RPMI7951 (cell line): ENCODE measurements at places on chromosomes 1 and 21.
A peak's percentile ranks its signal among the peaks of the same experiment; 100 is the strongest.

GRCh38 chr1:74673351-74674111 lies at the start of gene ERICH3:
Gene ERICH3, minus strand, starts transcription at chr1:74673792. Its CDS starts 273 bp downstream, at chr1:74673519.
- DNase-seq, result peak; percentile 52

DNA sequence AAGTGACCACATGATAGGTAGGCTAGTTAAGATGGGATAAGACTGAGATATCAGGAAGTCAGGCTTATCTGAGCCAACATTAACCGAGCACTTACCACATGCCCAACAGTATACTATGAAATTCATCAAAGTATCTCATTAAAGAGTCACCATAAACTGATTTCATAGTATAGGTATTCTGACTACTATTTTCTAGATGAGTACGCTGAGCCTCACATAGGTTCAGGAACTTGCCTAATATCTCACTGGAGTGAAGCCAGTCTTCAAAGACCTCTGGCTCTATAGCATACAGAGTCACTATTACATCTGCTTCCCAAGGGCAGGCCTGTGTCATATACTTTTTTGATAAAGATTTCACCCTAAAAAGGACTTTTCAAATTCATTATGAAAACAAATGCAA lies 115.6 kb upstream of the NGF start:
- DNase-seq, result no peak

- DNase-seq, result no peak
Observed at GRCh38 chr1:18536915-18537314, 56.2 kb downstream of the KLHDC7A start.

GRCh38 chr1:26044971-26045721 lies 772 bp downstream of the SLC30A2 start:
- DNase-seq, result no peak

DNA sequence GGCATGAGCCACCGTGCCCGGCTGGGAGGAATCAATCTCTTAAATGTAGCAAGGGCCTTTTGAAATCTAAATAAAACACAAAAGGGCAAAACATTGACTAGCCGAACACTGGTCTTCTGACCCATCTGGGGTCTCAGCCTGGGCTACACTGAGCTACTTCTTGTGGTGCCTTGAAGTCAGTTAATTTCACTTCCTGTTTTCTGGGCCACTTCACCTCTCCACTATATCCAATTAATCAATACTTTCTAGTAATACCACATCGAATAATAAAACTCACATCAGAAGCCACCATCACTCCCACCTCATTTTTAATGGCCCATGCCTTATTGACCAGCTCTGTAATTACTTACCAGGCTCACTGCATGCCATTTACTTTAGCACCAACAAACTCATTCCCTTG lies 138.0 kb upstream of the SAMSN1 start:
- DNase-seq, result no peak

DNA sequence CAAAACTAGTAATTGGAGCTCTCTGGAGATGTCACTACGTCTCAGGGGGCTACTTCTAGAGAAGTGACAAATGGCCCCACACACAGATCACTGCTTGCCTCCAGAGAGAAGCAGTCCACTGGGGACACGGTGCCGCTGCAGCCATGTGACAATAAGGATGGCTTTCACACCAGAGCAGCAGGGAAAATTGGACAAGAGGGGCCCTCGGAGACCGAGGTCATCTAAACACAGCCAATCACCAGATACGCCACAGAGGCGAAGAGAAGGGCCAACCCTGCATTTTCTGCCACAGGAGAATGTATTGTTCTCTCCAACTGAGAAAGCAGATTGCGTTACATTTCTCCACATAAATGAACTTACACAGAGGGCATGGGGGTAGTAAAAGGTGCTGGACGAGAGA lies 51.2 kb upstream of the TIAM1 start:
- DNase-seq, result no peak

- DNase-seq, result no peak
Observed at GRCh38 chr21:36166705-36167104, 10.1 kb downstream of the DOP1B start.

DNA sequence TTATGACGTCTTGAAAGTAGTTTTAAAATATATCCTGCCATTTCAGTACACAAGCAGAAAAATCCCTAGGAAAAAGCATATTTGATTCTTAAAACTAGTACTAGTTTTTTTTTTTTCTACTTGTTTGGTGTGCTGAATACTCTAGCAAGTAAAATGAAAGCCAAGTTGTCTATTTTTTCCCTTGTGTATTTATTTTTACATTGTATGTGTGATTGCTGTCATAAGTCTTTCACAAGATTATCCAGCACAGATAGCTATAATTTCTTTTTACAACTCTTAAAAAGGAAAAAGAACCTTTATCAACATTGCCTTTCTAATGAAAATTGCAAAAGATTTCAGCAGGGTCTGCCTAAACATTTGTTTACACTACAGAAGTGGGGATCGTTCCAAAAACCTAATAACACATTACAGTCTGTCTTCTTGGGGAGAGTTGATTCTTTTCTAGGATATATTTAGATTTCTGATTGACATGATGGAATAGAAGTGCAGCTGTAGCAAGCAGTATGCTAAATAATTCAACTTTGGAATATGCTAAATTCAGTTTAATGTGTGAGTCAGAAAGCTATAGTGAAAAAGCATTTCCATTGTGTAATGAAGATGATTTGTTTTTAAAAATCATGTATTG lies 2.5 kb downstream of the DR1 start:
- DNase-seq, result no peak

GRCh38 chr1:214241060-214241459 lies 39.9 kb upstream of the SMYD2 start:
- no peak for DNase-seq

- no peak for DNase-seq
Observed at GRCh38 chr1:167145965-167146364, 52.1 kb downstream of the STYXL2 start.

GRCh38 chr1:162373541-162374260 lies 3.0 kb downstream of the SPATA46 start:
- DNase-seq, result peak; percentile 89

DNA sequence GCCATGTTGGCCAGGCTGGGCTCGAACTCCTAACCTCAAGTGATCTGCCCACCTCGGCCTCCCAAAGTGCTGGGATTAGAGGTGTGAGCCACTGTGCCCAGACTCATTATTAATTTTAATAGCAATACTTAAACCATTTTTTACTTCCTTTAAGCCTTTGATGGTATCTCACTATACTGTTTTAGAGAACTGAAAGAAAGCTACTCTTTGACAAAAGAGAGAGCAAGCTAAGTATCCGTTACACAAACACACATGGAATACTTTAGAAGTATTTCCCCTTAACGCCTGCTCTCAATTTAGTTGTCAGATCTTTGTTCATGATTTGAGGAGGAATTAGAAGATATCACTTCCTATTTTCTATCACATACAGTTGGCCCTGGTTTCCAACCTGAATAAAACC lies 189.4 kb downstream of the COP1 start:
- DNase-seq, result no peak

DNA sequence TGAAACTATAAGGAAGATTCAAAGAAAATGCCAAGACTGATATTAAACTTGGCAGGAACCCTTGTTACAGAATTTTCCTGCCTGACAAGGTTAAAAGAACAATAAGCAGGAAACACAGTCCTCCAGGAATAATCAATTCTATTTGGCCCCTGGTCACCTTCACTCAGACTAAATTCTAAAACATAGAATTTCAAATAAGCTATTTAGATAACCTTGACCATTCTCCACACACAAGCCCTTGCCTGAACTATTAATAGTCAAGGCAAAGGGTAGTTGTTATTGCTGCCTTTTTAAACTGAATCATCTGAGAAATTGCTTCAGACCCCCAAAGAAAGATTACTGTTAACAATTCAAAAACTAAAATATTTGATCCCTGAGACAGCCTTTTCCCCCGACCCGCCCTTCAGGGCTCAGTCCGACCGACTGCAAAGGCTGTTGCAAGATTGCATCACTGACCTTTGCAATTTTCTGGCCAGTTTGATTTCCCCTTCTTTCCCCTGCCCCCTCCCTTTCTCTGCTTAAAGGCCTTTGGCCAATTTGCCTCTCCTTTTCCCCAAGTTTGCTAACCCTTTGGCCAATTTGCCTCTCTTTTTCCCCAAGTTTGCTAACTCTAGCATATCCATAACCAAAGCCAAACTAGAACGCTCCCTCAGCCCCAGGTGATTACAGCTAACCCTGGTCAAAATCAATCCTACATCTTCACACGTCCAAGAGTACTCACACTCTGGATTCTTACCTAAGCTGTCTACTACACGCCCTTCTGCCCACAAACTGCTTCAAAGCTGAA lies 1.4 kb upstream of the G0S2 start:
- no peak for DNase-seq

DNA sequence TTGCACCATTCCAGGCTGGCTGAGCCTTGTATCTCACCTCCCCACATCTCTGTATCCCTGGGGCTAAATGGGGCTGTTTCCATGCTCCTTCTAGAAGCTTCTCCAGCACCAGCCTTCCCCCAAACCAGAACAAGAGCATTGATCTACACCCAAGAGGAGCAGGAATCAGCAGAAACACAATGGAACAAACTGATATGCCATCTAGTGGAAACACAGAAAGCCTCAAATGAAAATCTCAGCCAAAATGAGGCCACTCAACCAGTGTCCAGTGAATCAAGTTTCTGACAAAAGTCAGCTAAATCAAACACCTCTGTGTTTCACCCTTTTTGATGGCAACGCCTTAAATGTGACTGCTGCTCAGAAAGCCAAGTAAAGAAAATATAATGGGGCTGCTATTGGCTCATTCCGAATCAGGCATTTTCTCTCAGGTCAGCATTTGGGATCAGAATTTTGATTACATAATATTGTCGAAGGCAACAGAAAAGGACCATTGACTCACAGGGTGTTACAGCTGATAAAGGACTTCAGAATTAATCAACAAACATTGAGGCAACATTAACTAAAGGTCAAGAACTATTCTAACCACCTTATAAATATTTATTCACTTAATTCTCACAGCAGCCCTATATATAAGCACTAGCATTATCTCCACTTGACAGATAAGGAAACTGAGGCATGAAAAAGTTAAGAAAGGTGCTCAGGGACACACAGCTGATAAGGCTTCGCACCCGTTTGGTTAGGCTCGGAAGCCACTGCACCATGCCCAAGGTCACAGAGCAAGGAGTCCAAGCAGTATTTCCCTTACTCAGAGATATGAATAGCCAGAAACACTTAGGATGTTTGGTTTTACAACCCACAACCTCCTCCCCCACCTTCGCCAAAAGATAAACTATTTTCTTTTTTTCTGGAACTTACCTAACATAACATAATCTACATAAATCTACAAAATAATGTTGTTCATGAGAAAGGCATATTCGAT lies 85.8 kb upstream of the KCNJ15 start:
- DNase-seq, result no peak

- no peak for DNase-seq
Observed at GRCh38 chr1:64482720-64483119, 12.8 kb downstream of the CACHD1 start.

GRCh38 chr1:207021876-207022596 lies 10.5 kb downstream of the C1orf116 start:
- DNase-seq, result no peak

DNA sequence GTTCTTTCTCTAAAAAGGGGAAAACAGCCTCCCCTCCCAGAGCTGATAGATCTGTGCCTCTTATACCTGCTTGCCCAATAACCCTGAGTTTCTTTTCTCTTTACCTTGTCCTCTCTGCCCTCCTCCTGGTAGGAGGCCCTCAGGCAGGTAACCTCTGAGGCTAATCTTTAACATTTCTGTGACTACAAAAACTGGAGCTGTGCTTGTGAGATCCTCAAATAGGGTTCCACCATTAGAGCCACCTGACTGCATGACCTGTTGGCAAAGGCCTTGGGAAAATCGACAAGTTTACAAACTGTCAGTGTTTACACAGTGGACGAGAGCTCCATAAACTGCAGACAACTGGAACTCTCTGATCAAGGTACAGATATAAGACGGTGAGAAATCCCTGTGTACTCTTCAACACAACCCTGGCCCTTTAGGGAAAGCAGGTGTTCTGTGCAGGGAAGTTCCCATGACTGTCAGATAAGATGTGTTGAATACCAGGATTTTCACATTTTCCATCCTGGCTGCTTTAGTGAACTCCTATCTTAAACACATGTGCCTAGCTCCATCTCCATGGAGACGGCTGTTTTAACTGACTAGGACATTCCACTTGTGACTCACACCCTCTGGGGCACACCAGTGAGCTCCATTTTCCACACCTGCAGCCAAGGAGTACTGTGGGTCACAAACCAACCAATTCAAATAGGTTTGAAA lies 38.3 kb downstream of the ECE1 start:
- DNase-seq, result peak; percentile 99

DNA sequence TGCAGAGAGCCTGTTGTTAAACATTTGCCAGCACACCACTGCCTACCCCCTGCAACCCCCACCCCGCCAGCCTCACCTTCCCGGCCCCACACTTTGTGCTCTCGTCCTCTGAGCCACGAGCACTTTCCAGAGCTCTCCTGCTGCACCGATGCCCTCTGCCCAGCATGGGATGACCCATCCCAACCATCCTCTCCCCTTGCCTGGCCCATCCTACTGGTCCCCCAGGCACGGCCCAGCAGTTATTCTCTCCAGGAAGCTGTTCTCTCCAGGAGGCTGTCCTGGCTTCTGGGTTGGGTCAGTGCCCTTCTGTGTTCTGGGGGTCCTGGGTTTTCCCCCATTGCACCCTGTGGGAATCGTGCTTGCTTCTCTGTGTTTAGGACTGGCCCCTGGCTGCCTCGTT lies 60.1 kb upstream of the ABCG1 start:
- no peak for DNase-seq

DNA sequence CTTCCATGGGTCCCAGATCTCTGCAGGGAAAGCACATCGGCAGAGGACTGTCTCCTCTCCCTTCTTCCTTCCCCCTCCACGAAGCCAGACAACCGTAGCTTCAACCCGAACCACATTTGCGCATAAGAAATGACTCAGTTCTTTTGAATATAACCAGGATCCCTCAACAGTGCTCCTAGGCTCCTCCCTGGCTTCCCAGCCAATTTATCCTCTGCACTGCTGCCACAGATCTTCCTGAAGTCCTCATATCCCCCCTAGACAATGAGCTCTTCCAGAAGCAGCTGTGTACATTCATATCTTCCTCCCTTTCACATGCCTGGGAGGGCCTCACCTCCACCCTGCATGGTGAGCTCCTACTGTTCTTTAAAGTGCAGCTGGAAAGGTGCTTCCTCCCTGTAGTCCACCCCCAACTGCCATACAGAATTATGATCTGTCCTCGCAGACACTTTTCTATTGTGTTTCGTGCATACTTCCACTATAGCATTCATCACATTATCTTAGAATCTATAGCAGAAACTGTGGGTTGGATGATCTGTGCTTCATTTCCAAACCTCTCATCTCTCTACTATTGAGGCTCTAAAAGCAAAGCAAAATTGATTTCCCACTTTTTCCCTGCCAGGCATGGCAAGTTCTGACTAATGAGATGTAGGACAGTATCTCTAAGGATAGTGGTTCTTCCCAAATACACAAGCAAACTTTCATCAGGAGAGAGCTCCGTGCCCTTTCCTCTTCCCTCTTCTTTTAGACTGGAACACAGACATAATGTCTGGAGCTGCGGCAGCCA lies 179.3 kb upstream of the HMGB4 start:
- peak; percentile 40 for DNase-seq

GRCh38 chr1:45793942-45794604 lies 9.3 kb upstream of the MAST2 start:
- DNase-seq, result no peak

GRCh38 chr21:36845070-36845469 lies 121.4 kb downstream of the HLCS start:
- DNase-seq, result no peak

GRCh38 chr1:20615946-20616846 lies 17.1 kb upstream of the PINK1 start:
- DNase-seq, result peak; percentile 74
